ENCODE measurements at places on chromosomes 6 and 20.

DNA sequence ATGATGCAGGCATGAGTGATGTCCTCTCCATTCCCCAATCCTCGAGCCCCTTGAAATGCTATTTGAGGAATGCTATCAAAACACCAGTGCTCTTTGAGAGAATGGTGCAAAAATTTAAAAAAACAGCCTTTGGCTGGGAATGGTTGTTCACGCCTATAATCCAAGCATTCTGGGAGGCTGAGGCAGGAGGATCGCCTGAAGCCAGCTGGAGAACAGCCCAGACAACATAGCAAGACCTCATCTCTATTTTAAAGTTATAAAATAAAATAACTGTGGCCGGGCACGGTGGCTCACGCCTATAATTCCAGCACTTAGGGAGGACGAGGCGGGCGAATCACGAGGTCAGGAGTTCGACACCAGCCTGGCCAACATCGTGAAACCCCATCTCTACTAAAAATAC lies 4.2 kb upstream of the VARS1 start:
- DNase-seq: no peak

- DNase-seq: no peak
Measured at GRCh38 chr20:45583502-45583901, 4.4 kb upstream of the WFDC8 start.

GRCh38 chr6:17816921-17817611 lies 110.3 kb upstream of the NUP153 start:
- DNase-seq: no peak

GRCh38 chr6:140370441-140370840 lies 996.0 kb upstream of the CITED2 start:
- DNase-seq: no peak

- DNase-seq: peak; percentile 38
Measured at GRCh38 chr20:46222521-46223007, 85.7 kb downstream of the CDH22 start.

- no peak for DNase-seq
Measured at GRCh38 chr20:41167481-41168253, 30.3 kb downstream of the PLCG1 start.

DNA sequence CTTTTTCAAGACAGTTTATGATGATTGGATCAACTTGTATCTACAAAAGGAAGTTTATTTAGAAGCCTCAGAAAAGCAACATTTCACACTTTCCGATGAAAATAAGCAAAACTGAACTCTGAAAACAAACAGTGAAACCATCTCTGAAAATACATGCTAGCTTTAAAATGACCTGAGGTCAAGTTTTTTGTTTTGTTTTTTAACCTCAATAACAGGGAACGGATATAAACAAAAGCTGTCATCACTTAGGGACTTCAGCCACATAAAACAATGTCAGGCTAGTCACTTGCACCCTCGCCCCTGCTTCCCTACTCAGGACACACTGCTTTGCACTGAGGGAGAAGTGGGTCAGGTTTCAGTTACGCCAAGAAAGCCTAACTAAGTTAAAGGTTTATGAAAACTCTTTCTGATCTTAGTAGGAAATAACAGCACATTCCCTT lies 11.6 kb downstream of the BACH2 start:
- no peak for DNase-seq

DNA sequence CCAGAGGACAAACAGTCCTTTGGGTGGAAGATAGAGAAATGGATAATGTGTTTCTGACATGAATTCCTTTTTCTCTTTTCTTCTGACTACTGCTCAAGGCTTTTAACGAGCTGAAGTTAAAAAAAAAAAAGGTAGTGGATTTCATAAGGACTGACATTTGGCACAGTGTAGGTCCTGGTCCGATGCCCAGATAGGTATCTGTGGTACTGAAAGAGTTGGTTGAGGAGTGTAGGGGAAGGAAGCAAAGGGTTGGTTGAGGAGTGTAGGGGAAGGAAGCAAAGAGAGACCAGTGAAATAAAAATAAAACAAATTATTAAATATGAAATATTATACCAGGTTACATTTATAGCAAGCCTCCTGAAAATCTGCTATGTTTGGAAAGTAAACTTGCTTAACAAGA lies 11.8 kb downstream of the UTRN start:
- no peak for DNase-seq
